ENCODE measurements at places on chromosomes 4 and X.

DNA sequence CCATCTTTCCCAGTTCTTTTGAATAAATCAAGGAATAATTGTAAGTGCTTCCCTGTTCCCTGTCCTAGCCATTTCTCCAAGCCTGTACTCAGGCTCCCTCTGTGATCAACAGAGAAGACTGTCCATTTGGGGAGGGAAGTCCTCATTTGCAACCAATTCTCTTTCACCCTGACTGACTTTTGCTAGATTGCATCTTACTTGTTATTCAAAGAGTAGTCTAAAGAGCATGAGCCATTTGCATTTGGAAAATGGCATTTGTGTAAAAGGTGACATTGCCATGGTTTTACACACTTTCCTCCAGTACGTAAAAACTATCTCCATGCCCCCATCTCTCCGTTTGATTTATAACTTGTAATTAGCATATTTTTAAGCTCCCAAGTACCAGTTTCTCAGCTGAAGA, 110.6 kb downstream of the MBNL3 start:
- no peak for DNase-seq

DNA sequence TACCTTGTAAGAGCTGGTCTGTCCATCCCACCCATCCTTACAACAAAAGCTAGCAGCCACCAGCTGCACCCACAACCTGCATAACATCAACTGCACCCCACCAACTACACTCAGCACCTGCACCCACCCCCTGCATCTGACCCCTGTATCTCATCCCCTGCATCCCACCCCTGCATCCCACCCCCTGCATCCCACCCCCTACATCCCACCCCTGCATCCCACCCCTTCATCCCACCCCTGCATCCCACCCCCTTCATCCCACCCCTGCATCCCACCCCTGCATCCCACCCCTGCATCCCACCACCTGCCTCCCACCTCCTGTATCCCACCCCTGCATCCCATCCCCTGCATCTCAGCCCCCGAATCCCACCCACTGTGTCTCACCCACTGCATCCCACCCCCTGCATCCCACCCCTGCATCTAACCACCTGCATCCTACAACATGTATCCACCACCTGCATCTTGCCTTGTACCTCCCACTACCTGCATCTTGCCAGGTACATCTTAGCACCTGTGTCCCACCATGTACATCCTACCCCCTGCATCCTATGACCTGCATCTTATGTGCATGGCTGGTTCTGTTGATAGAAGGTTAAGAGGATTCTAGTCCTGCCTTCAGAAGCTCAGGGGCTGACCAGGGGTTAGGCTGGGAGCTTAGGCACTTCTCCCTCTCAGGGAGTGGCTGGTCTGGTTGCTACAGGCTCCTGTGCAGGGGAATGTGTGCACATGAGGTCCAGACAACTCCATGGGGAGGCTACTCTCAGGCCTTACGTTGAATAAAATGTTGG, 9.4 kb downstream of the TMEM271 start:
- no peak for DNase-seq

GRCh38 chr4:31183256-31183655, 463.1 kb downstream of the PCDH7 start:
- no peak for DNase-seq

DNA sequence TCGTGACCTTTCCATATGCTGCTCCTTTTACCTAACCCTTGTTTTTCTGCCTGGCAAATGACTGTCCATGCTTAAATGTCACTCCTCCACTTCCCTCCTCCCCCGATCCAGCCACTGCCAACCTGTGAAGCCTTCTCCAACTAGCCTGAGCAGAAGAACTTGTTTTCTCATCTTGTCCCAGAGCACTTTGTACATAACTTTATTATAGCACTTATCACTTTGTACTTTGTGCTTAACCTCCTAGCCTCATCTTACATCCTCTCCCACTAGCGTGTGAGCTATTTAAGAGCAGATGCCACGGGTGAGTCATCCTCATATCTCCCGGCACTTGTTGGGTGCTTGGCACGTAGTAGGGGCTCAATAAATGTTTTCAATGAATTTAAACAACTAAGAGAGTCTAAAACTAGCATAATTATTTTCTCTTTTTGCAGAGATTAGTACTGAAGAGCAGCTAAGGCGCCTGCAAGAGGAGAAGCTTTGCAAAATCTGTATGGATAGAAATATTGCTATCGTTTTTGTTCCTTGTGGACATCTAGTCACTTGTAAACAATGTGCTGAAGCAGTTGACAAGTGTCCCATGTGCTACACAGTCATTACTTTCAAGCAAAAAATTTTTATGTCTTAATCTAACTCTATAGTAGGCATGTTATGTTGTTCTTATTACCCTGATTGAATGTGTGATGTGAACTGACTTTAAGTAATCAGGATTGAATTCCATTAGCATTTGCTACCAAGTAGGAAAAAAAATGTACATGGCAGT, 46.9 kb downstream of the XIAP start:
- DNase-seq: no peak

DNA sequence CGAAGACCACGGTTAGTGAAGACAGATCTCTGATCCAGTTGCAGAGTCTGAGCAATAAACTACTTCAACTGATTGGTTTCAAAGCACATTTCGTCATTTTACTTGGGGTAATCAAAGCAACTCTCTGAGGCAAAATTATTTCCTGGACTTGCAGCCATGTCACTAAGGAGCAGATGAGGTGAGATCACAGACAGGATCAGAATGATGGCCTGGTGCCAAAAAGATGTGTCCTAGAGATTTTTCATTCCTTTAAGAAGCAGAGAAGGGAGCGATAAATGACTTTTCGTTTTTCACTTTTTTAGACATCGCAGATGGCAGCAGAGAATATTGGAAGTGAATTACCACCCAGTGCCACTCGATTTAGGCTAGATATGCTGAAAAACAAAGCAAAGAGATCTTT, 83.9 kb downstream of the PTTG2 start:
- DNase-seq: no peak

DNA sequence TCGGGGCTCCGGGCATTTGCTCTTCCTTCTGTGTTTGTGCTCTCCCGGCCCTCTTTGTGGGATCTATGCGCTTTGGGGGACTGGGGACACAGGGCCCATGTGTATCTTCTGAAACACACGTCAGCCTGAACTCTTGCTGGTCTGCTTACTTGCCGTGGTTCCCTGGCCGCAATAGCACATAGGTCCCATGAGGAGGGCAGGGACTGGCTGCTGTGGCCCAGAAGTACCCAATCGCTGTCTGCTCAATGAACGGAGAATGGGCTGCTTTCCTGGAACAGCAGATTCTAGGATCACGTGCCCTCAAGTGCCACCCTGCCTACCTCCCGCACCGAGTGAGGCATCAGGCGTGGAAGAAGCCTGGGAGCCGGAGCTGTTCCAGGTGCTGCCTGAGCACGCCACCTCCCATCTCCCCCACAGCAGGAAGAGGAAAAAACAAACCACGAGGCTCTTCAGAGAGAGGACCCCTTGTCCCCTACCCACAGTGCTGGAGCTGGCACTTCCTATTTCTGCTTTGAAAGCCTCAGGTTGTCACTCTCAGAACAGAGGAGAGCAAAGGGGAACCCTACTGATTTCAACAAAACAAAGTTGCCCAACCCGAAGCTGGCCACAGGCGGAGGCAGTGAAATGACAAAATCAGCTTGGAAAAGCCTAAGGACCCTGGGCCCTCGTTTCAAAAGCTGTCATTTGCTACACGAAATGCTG, 3.8 kb downstream of the G6PD start:
- no peak for DNase-seq

DNA sequence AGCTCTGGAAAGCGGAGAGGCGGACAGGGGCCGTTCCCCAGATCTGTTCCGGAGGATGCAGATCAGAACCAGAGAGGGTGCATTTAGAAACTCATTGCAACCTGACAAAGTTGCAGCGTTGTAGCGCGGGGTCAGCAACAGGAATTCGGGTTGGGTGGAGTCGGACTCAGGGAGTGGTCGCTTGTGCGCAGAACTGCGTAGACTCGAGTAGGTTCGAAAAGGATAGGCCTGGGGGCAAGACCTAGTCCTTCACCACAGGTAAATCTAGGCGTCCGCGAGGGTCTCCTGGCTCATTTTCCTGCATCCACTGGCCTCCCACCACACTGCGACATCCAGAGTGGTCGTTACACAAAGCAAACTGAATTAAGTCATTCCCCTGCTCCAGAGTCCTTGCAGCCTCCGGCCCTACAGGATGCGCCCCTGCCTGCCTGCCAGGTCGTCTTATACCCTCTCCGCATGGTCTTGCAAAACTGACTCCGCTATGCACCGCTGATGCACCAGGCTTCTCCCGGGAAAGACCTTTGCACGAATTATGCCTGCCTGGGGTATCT, 4.7 kb upstream of the ZNF518B start:
- DNase-seq: no peak

DNA sequence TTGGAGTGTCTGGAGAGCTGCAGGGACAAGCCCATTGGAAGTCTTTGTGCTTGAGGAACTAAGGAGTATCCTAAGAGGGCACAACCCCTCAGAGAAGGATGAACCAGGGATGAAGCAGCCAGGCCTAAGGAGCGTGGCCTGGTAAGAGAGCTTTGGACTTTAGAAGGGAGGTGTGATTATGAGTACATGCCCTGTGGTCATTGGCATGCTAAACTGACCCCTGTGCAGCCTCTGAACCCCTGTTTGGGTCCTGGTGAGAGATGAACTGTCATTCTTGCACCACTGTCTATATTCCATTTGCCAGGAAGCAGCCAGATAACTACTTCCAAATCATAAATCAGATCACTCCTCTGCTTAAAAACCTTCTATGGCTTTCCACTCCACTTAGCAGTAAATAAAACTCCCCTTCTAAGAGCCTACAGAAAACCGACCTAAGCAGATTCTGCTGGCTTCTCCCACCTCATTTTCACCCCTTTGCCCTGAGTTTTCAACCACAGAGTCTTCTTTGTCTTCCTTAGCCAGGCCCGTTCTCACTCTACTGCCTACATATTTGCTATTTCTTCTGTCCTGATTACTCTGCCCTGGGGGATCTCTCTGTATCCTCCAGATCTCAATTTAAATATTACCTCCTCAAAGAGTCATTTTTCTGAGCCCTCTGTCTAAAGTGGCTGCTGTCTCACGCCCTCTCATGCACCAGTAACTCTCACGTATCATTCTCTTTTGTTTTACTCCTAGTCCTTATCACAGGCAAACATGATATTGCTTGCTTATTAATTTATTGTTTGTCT, 56.7 kb downstream of the MID1IP1 start:
- no peak for DNase-seq

GRCh38 chr4:52713456-52713937, 37.7 kb downstream of the ERVMER34-1 start:
- DNase-seq: no peak

DNA sequence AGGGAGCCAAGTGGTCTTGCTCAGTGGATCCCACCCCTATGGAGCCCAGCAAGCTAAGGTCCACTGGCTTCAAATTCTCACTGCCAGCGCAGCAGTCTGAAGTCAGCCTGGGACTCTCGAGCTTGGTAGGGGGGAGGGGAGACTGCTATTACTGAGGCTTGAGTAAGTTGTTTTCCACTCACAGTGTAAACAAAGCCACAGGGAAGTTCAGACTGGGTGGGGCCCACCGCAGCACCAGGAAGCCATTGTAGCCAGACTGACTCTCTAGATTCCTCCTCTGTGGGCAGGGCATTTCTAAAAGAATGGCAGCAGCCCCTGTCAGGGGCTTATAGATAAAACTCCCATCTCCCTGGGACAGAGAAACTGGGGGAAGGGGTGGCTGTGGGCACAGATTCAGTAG, 721.0 kb upstream of the NDST4 start:
- no peak for DNase-seq

DNA sequence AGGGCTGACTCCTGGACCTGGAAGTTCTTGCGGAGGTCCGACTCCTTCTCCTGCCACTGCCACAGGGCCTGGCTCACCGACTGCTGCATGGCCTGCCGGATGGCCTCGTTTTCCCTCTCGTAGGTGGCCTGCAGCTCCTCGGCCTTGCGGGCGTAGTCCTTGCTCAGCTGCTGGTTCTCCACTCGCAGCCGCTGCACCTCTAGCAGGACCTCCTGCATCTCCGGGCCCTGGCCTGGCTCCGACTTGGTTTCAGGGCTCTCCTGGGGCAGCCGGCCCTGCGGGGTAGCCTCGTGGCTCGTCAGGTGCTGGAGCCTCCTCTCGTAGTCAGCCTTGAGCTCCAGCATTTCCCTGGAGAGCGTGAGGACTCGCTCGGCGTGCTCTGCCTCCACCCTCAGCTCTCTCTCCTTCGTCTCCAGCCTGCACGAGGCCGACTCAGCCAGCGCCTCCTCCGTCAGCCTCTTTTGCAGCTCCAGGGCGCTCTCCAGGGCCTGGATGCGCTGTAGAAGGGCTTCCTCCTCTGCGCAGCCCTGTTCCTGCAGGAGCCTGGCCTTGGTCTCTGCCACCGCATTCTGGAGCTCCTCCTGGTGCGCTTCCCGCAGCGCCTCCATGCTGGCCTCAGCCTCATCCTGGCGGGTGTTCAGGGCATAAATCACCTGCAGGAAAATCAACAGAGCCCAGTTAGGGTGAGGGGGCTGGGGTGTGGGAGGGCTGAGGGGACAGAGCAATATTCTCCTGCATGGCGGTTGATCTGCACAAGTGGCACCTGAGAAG, 72.2 kb downstream of the FAM184B start:
- no peak for DNase-seq

- DNase-seq: no peak
Observed at GRCh38 chr4:1092026-1092982, 21.1 kb downstream of the RNF212 start.

DNA sequence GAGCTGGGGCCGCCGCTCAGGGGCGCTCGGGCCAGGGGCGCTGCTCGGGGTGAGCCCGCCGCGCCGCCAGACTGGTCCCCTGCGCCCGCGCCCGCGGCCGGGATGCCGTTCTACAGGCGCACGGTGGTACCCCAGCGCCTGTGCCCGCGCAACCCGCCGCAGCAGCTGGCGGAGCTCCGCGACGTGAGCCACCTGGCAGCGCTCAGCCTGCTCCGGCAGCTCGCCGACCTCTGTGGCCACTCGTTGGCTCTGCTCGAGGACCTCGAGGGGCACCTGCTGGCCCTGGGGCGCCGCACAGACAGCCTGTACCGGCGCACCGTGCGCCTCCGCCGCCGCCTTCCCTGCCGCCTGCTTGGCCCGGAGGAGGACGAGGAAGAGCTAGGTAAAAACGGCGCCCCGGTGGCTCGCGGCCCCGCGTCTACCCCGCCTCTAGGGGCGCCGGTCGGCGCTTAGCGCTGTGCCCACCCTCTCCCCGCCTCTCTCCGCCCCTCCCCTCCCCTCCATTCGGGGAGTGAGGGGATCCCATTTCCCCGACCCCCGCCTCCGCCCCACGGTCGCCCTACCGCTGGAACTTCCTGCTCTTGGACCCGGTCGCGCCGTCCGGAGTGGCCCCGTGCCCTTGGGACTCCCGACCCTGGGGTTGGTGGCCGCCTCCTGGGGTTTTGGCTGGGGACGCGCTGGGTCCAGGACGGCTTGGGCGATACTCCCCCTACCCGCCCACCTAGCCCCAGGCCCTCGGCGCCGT, 513 bp downstream of the NHSL2 start:
- peak; percentile 40 for DNase-seq

GRCh38 chr4:158580064-158580463, 58.4 kb downstream of the RXFP1 start:
- no peak for DNase-seq

GRCh38 chr4:1937550-1937949, 66.4 kb downstream of the NSD2 start:
- DNase-seq: no peak

DNA sequence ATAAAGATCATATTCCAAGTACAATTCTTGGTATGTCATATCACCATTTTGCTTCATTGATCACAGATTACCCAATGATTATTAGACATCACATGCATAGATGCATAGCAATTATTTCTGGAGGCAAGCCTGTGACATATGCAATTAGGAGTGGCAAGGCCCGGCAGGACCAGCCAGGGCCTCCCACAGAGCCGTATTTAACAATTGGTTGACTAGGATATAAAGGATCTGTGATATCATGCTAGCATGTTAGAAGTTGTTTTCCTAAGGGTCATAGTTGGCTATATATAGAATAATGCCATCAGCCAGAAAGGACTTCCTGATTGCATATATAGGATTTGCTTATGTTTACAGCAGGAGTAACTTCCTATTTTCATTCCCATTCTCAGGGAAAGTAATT, 103.5 kb upstream of the OTUD4 start:
- no peak for DNase-seq

Data from activated CD8-positive, alpha-beta memory T cell treated with anti-CD3 and anti-CD28 coated beads, Interleukin-2, amount 50 U/mL, for 4 hours (primary cell).